Inflammatory macrophage treated with lipopolysaccharide for 4 hours (primary cell): ENCODE measurements at places on chromosomes 5 and 9.

DNA sequence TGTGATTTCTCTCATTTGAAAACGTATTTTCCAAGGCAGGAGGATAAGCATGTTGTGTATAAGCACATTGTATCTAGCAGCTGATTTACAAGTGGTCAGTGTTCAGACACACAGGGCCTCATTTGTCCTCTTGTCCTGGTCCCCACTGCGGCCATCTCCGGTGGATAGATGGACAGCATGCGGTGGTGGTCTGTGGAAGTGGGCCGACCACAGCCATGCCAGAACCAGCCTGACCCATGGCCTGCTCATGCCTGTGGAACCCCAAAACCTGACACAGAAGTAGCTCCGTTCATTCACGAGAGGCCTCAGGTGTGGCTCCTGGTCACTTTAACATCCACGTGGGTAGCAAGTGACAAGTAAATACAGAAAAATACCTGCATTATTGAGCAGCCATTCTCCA is 14.6 kb downstream of the IRX2 start:
- no peak for DNase-seq

DNA sequence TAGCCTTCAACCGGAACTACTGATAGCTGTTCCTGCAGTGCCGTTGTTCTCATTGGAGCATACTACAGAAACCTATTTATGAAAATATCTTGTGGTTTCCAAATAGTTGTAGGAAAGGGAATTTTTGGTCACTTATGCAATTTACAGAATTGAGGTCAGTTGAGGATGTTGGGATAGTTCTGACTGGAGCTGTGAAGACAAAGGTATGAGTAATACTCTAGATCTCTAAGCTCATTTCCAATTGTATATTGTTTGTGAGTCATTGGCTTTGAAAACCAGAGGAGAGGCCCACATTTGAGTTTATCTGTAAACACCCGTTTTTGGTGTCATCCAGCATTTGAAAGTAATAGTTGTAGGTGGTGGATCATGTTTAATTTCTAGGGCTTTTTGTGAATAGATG is 561.3 kb upstream of the WWC1 start:
- no peak for DNase-seq

DNA sequence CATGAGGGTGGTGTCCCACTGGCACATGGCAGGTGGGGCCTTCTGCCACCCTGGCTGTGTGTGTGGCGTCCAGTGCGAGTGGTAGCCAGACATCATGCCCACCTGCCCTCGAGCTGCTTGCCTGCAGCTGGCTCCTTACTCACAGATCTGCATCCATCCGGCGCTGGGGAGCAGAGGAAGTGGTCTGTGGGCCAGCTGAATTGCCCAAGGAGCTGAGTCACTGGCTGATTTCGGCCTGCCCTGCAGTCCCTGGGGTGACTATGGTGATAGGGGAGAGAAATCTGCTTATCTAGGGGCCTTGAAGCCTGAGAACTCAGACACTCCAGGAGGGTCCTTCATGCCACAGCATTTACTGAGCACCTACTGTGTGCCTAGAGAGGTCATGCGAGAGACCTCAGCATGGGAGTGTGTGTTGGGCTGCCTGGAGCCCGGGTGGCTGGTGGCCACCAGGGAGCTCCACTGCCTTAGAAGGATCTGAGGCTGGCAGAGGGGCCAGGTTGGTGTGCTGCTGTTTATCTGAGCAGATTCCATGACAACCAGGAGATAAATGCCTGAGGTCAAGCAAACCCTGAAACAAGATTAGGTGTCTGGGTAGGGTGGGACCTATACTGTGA is 57.1 kb downstream of the SLC22A5 start:
- DNase-seq = peak; percentile 95

GRCh38 chr9:131657456-131657855 is 82.4 kb downstream of the RAPGEF1 start:
- DNase-seq = no peak

DNA sequence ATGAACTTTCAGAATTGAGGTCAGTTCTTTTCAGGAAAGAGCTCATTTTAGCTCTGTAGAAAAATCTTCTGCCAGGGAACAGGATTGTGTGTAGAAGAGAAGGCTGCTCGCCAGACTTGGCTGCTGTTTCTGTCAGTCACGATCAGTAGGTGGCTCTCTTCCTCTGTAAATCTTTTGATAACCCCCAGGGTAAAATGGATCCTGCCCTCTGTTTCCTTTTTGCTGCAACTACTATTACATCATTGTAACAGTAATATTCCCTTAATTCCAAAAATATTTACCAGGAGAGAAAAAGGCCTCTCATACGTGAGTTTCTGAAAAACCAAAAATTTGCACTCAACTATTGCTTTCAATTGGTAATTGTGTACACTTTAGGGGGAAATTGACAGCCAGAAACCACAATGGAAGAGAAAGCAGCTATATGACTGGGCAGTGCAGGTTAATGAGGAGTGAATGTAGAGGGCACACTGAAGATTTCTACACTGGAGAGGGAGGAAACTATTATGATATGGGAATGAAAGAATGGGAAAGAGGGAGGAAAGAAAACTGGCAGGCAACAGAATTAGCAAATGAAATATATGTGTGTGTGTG is 12.3 kb downstream of the IFNA21 start:
- peak; percentile 35 for DNase-seq

- no peak for DNase-seq
These were observed 369.6 kb downstream of the CYLC2 start for GRCh38 chr9:103364753-103365152.

DNA sequence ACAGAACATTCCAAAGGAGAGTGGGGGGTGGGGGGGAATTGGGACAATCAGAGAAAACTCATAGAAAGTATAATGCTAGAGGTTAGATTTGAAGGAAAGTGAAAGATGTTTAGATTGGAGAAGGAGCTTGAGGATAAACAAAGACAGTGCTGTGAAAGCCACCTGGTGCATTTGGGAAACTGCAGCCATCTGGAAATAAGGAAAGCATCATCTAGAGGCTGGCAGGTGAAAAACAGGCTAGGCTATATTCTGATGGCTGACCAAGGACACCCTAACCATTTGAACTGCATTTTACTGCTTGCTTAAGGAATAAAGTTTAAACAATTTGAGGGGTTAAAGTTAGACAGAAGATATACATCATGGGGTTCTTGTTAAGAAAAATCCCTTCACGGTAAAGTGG is 296.4 kb downstream of the CETN3 start:
- no peak for DNase-seq
